ENCODE measurements at places on chromosomes 3 and 15.

DNA sequence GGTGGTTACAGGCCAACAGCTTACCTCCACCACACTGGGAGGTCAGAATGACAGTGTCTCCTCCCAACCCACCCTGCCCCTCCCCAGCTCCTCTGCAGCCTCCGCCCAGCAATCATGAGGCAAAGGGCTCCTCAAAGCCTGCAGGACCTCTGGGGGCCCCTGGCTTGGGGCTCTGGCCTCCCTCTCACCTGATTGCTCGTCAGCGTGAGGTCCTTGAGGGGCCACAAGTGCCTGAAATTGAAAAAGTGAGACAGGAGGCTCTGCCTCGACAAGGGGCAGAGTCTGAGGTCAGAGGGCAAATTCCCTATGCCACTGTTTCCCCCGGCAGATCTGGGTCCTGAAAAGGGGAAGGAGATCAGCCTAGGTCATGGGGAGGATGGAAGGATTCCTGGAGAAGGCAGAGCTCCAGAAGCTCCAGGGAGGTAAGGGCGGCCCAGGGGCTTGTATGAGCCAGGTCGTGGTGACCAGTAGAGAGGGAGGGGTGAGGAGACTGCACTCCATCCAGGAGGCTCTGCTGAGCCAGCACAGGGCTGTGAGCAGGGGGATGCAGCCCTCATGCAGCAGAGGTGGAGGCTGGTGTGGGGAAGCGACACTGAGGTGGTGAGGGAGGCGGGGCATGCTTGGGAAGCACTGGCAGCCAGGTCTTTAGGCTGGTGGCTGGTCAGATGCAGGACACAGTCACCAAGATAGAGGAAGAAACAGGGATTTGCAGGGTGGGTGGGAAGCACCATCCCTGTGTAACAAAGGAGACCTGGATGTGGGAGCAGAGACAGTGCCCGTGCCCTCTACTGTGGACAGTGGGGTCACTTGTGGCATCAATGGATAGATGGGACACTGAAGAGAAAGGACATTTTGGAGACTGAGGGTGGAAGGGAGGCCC is 20.1 kb downstream of the ALS2CL start:
- DNase-seq = peak; percentile 16

- DNase-seq = no peak
These were observed 300.5 kb upstream of the MME start for GRCh38 chr3:154779571-154779970.

DNA sequence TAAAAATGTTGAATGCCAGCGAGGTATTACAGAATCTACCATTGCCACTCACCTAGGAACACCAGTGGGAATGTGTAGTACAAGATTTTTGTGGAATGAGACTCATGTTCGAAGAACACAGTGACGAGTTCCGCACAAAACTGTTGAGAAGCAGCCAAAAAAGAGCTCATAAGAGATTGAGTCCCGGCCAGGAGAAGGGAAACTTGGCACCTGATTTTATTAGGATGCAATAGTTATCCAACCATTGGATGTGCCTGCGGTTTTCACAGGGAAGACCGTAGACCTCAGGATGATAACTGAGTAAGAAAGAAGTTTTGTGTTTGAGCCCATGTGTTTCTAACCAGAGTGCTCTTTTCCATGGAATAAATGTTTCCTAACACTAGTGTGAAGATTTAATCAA is 88.9 kb downstream of the PTPRG start:
- DNase-seq = no peak

DNA sequence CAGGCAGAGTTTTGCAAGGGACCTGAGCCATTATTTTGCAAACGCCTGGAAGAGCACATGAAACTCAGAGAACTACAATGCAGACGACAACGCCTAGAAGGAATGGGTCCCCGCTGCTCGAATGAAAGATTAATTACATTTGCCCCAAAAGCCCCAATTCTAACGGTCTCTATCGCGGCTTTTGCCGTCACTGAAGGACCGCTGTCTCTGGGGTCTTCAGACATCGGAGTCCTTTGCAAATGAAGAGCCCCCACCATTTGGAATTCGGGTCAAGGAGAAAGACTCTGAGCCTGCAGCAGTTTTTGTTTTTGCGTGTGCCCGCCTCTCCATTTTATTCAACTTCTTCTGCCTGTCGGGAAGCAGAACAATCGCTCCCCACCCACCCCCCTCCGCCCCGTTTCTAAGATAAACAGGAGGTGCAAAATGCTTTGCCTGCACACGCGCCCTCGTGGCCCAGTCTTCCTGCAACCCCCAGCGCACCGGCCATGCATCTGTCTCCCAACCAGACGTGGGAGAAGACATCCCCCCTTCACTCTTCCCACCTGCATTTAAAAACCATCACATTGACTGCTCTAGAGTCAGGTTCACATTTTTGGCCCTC is 13.5 kb downstream of the SOX2 start:
- DNase-seq = no peak

DNA sequence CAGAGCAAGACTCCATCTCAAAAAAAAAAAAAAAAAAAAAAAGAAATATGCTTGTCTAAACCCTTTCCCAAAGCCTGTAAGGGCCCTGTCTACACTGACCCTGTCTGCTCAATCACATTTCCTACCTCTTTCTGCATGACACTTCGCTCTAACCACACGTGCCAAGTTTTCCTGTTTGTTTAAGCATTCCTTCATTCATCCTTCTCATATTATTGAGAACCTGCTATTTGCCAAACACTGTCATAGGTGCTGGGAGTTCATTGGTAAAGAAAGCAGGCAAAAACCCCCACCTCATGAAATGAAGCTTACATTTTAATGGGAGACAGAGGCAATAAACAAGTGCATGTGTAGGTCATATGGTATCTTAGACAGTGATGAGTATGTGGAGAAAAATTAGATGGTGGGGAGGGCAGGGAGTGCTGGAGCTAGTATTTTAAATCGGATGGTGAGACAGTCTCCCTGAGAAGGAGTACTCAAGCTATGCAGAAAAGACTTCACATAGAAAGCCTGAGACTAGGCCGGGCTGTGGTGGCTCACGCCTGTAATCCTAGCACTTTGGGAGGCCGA is 48.0 kb downstream of the B3GNT5 start:
- DNase-seq = no peak

DNA sequence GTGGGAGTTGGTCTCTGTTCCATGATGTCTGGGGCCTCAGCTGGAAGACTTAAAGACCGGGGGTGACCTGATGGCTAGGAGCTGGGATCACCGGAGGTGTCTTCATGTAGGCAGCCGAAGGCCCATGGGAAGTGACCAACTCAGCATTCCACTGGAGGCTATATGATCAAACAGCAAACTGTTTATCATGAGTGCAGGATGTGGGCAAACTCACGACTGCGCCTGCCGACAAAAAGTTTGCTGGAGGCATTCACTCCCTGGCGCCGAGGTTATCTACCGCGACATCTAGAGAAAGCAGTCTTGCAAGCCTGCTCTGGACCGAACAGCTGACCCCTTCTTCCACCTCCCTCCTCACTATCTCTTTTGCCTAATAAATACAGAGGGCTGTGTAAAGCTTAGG is 62.7 kb upstream of the NR2C2 start:
- DNase-seq = peak; percentile 76

GRCh38 chr3:108477511-108478147 is 32.8 kb downstream of the MYH15 start:
- peak; percentile 74 for DNase-seq

- no peak for DNase-seq
These were observed 14.5 kb downstream of the TERB2 start for GRCh38 chr15:44971036-44971435.

GRCh38 chr15:31306426-31307269 is 20.0 kb upstream of the KLF13 start:
- no peak for DNase-seq

- no peak for DNase-seq
These were observed 226.6 kb upstream of the AZI2 start for GRCh38 chr3:28575100-28575745.

- DNase-seq = peak; percentile 63
These were observed 7.0 kb downstream of the MAPKAPK3 start for GRCh38 chr3:50623840-50624474.

DNA sequence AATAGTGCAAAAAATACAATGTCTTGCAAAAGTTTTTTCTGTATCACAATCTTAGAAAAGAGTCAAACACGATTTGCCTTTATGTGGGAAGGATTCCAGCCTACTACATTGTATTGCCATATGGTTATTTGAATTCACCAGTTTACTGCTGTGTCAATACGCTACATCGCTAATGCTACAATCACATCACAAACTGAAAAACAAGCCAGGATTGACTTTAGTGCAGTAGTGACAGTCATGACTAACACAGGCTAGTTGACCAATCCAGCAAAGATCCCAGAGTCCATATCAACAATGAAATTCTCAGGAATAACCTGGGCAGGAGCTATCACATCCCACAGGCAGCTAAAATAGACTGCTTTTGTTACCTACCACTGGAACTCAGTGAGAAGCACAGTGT is 67.0 kb downstream of the IL12A start:
- no peak for DNase-seq

GRCh38 chr15:63920504-63921175 is 86.9 kb upstream of the HERC1 start:
- DNase-seq = no peak

DNA sequence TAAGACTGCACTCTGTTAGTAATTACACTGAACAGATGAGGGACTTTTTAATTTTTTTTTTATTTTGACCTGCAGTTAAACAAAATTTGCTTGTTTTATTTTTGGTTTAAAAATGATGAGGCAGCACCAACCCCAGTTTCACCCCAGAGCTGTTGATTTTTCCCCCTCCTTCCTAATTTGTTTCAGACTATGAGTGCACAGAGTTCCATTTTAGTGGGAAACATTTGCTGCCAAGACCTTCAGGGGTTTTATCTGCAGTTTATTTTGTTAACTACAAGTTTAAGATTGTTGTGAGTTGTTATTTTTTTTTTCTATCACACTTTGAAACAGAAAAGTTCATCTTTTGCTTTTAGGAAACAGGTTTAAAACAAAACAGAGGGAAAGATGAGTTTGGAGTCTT is 455.9 kb upstream of the NR2F2 start:
- no peak for DNase-seq

GRCh38 chr3:45688194-45688881 is 858 bp upstream of the SACM1L start:
- DNase-seq = peak; percentile 40

GRCh38 chr3:8864402-8865350 is 95.3 kb upstream of the OXTR start:
- no peak for DNase-seq

DNA sequence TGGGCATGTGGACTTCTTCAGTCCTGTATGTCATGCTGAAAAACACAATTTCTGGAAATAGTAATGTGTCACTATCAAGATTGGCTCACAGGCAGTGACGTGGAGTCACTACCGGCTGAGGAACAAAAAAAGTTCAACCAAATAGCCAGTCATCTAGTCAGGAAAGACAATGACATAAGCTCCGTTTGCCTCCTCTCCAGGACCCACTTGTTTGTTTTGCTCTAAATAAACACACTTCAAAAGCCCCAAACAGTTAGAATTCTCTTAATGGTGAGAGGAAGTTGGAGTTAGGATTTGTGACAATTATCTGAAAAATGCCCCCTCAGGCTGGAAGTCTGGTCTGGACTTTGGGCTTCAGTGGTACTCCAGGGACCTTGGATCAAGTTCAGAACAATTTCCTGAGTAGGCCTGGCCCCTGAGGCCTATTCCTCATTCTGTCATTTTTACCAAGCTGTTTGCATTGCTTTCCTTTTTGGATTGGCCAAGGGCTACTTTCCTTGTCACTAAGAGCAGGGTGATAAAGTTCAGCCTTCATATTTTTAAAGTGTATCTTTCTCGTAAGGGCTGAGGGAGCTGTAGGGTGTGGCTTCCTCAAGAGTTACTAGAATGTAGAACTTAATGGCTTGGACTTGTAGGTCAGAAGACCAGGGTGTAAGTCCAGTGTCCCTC is 98.9 kb downstream of the EOMES start:
- DNase-seq = no peak

- no peak for DNase-seq
These were observed 90.3 kb upstream of the C3orf80 start for GRCh38 chr3:160134964-160135363.

DNA sequence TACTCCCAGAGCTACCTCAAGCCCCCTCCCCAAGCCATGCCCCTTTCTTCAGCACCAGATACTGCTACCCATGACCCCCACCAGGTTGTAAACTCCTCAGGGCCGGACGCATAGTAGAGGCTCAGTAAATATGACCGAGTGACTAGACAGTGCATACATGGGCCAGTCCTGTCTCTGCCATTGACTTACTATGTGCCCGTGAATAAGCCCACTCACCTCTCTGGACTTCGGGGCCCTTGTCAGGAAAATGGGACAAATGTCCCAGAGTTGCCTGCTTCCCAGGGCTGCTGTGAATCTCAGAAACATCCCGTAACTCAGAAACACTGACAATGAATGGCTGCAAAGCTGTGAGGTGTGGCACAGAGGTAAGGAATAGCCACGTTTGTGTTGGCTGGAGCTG is 48.2 kb upstream of the FGD5 start:
- no peak for DNase-seq

- no peak for DNase-seq
These were observed 41.8 kb downstream of the GOLGB1 start for GRCh38 chr3:121707531-121708273.

- no peak for DNase-seq
These were observed 5.9 kb downstream of the MEX3B start for GRCh38 chr15:82039871-82040270.

DNA sequence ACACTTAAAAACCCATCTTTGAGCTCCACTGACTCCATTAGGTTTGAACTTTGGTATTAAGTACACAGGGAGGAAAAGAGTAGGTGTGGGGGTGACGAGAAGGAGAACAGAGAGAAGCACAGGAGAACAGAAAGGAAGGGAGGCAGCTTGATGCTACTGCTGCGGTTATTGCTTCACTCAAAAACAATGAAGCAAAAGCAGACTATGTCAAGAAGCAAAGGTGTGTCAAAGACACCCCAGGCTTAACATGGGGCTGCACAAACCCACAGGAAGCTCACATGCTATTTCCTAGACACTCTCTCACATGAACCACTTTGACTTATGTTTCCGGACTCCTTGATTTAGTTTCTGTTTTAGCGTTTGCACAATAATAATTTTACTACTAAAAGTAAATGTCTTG is 961.0 kb upstream of the CFAP20DC start:
- DNase-seq = peak; percentile 85

DNA sequence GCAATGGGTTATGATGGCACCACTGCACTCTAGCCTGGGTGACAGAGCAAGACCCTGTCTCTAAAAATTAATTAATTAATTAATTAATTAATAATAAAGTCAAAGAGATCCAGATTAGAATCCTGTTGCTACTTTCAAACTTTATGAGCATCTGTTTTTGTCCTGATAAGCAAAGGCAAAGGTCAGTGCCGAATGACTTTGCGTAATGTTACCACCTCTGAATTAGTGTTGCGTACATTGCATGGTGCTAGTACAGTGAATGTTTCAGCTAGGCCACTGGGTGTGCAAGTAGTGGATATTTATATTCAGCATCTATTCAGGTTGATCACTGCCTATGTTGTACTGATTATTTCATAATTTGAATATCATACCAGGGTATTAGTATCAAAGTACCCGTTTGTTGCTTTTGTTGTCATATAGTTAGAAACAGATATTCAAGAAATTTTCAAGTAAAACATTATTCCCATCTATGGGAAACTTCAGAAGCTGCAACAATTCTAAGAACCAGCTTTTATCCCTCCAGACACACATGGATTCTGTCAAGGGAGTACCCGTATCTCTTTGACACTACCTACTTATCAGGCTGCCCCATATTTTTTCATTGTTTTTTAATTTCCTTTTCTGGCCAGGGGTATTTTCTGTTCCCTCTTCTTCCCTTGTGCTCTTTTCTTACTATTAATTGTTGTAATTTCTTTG is 127.1 kb upstream of the GRM7 start:
- no peak for DNase-seq

- DNase-seq = no peak
These were observed 54.2 kb downstream of the FLNB start for GRCh38 chr3:58062472-58062871.

GRCh38 chr15:100873029-100873677 is 6.5 kb upstream of the ALDH1A3 start:
- peak; percentile 62 for DNase-seq
